Vagina (tissue), 2 donors: ENCODE measurements at places on chromosomes 7 and 10. TPM values are rescaled to one million over a fixed set of nuclear protein-coding genes. Genes with fewer than 3 reads are reported as not detected.

DNA sequence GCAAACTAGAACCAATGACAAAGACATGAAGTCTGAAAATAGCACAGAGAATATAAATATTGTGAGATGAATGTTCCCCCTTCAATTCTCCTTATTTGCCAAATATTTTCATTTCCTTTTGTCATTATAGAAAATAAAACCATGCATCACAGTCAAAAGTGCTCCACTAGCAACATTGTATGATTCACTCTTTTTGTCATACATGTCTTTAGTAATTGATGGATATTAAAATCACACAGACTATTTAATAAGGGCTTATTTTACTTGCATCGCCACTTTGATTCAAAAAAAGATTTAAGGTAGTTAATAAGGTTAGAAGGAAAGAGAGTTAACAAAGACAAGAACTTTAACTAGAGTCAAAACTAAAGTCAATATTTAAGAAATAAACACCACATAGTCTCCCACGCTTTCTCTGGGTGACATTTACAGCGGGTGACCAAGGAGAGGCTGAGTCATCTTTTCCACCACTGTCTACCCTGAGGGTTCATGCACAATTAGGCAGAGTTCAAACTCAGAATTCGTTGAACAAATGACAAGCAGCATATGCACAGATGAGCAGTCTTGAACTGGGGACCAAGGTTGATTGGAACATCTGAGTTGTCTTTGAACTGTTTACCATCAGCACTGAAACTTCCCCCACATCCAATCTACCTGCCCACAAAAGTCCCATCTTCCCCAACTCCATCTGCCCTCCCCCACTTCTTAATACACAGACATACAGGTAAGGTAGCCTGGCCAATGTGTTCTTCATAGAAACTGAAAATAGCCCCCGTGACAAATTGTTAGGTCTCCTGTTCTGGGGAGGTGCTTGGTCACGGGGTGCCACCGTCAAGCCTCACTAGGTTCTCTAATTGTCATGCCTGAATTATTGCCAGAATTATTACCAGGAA, 42.5 kb downstream of the C7orf25 start:
- no peaks in the 10 kb centered on the region for H3K36me3 ChIP-seq
- H3K4me3 ChIP-seq: no peak overlapping the region
- H3K27ac ChIP-seq: no peak overlapping the region
- no peaks in the 10 kb centered on the region for H3K4me1 ChIP-seq
- DNase-seq: no peak

GRCh38 chr7:149104749-149105148, 14.2 kb upstream of the ZNF786 start:
- H3K4me3 ChIP-seq: no peak overlapping the region
- no peak overlapping the region for H3K27ac ChIP-seq
- no peaks in the 10 kb centered on the region for H3K27me3 ChIP-seq
- no peaks in the 10 kb centered on the region for H3K4me1 ChIP-seq
- H3K36me3 ChIP-seq: no peaks in the 10 kb centered on the region
- DNase-seq: no peak

DNA sequence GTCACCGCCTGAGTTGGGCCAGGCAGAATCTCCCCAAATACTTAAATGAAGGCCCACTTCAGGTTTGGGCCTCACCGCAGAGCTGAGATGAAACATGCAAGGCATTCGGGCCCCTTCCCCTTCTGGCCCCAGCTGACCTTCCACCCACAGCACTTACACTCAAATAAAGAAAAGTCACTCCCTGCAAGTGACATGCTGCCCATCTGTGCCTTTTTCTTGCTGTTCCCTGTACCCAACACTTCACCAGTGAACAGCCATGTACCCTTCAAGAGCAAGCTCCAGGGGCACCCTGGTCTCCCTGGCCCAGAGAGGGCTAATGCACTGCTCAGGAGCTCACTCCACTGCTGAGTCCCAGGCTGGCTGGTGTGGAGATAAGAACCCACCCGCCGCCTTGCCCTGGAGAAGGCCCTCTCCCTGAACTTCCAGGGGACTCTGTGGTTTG, 40.7 kb downstream of the ZCCHC24 start:
- H3K4me1 ChIP-seq: peaks cover 45% of the 10 kb centered on the region
- H3K4me3 ChIP-seq: no peak overlapping the region
- DNase-seq: no peak
- H3K36me3 ChIP-seq: no peaks in the 10 kb centered on the region
- no peaks in the 10 kb centered on the region for H3K27me3 ChIP-seq

CCDC6 gene
- 47.4 TPM for total RNA-seq

ANKRD61 gene
- total RNA-seq: not detected
